HFFc6 (cell line): ENCODE measurements at places on chromosomes 13 and 19. TPM values are rescaled to one million over a fixed set of nuclear protein-coding genes. Genes with fewer than 3 reads are reported as not detected.

DNA sequence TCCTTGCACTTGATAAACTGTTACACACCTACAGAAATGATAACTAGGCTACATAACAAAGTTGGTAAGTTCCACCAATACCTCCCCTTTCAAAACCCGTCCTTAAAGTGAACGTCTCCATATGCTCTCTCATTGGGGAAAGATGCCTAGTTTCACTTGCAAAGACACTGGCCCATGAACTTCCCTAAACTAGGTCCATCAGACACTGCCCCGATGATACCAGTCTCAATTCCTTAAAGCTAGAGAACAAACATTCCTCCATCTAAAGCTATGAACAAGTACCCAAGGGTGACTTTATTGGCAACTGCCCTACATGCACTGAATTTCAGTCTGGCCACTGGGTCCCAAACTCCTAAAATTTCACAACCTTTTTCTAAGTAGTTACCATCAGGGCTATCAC, 39.9 kb downstream of the FOXO1 start:
- no peak for DNase-seq

DNA sequence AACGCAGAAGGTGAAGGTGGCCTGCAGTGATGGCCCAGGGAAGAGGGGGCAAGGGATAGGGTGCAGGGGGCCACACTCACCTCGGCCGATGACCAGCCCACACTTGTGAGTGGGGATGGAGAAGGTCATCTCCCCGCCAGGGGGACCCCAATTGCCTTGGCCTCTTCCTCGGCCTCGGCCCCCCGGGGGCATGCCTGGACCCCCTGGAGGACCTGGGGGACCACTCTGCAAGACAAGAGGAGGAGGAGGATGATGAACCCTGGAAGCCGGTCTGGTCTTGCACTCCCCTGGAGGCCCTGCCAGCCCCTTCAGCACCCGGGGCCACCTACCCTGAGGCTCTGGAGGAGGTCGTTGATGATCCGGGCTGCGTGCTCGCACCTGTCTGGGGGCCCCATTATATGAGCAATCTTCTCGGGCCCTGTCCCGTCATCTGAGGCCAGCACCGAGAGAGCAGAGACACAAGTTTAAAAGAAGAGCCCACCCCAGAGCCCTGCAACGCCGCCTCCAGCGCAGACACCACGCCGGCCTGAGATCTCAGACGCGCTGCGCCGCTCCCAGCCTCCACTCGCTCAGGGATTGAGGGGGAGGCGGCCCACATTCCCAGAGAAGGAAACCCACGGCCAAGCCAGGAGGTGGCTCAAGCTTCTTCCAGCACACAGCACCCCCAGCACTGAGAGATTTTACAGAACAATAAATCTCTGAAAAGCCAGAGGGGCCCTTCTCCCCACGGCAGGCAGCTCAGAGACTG, 7.8 kb downstream of the KHSRP start:
- no peak for DNase-seq

DNA sequence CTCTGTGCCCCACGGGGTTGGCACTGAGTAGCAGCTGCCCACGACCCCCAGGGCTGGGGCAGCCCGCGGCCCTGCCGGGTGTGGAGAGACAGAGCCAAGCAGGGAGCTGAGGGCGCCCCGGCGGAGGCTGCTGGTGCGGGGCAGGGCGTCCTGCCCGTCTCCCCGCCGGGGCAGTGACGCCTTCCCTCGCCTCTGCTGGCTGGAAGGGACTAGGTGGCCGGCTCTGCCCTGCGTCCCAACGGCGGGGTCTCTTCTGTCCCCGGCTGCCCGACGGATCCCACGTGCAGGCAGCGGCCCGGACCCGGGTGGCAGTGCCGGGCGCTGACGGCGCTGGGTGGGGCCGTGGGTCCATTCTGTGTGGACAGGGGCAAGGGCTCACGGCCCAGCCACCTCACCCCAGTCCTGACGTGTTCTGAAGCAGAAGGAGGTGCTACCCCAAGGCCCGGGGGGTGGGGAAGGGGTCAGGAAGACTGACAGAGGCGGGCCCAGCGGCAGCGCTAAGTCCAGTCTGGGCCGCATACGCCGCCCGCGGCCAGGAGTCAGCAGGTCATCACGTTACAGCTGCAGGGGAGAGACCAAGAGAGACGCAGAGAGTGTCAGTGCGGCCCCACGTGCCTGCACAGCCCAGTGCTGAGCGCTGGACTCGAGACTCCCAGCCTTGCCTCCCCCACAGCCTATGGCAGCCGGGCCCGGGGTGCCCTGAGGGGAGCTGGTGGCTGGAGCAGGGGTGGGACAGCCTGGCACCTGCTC, 15.1 kb upstream of the PLPP2 start:
- no peak for DNase-seq

- no peak for DNase-seq
Measured at GRCh38 chr13:71643448-71643860, 223.6 kb downstream of the DACH1 start.

- DNase-seq: no peak
Measured at GRCh38 chr13:110557610-110558305, 3.8 kb downstream of the RAB20 start.

- DNase-seq: no peak
Measured at GRCh38 chr13:22187329-22187728, 516.5 kb downstream of the FGF9 start.

- no peak for DNase-seq
Measured at GRCh38 chr13:95547531-95548167, 4.9 kb upstream of the CLDN10 start.

GRCh38 chr19:7799640-7800355, 30.2 kb upstream of the EVI5L start:
- DNase-seq: peak; percentile 78

DNA sequence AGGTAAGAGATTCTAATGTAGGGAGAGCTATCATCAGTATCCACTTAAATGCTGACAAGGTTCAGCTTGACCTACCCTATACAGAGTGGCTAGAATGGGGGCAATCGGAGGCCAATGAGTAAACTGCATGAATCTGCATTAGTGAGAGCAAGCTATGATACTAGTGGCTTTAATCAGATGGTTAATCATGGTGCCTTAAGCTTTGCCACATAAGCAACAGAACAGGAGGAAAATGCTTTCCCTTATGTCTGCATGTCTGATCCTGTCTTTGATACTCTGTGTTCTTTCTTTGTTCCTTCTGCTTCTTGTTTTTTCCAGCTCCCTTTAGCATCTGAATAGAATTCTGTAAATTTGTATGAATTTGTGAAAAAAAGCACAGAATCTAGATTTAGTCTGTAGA, 91.1 kb downstream of the WDFY2 start:
- no peak for DNase-seq

DNA sequence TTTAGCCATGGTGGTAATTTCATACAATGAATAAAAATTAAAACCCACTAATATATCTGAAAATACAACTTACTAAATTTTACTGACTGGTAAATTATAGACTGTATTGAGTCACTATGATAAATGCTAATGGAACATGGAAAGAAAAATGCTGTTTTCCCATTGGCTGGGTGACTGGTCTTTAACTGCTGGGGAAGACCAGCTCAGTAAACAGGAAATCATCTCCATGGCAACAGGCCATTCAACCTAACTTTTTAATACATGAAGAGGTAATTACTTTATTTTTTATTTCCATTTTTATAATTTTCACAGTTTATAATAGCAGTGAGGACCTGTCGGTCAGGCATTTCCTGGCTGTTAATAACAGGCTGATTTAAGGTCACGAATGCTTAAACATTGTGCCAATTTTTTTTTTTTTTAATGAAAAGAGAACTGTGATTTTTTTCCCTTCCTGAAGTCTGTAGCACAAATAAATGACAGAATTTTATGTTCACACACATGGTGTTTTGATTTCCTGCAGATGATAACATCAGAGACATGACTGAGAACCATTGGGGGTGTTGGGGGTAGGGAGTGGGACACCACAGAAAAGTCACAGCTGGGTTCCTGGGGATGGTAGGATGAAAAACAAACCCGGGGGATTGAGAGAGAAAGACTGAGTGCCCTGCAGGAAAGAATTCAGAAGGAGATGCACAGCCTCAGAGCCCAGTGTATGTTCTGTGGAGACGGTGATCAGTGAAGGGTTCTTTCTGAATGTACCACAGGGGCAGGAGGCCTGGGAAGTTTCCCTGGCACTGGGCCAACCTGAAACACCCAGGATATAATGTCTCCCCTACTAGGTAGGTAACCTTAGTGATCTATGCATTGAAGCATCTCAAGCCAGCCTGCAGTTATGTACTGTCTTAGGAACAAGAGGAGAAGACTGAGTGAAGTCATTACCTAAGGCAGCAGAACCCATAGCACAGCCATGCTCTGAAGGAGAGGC, 297.1 kb downstream of the COG6 start:
- DNase-seq: peak; percentile 20

DNA sequence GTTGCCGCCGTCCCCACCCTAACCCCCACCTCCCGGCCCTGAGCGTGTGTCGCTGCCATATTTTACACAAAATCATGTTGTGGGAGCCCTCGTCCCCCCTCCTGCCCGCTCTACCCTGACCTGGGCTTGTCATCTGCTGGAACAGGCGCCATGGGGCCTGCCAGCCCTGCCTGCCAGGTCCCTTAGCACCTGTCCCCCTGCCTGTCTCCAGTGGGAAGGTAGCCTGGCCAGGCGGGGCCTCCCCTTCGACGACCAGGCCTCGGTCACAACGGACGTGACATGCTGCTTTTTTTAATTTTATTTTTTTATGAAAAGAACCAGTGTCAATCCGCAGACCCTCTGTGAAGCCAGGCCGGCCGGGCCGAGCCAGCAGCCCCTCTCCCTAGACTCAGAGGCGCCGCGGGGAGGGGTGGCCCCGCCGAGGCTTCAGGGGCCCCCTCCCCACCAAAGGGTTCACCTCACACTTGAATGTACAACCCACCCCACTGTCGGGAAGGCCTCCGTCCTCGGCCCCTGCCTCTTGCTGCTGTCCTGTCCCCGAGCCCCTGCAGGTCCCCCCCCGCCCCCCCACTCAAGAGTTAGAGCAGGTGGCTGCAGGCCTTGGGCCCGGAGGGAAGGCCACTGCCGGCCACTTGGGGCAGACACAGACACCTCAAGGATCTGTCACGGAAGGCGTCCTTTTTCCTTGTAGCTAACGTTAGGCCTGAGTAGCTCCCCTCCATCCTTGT, 6.4 kb downstream of the YIPF2 start:
- no peak for DNase-seq

DNA sequence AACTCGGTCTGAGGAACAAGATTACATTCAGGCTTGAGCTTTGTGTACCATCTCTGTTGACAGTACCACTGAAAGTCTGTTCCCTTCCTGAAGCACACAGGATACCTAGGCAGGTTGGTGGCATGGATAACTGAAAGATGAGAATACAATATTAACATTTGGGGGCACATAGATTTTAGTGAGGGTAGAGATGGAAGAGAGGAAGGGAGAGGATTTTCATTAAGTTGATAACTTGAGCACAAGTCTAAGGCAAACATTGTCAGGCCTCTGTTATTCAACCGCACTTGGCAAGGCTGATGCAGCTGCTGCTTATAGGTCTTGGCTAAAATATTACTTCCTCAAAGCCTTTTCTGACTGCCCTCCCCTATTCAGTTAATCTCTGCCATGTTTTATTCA, 10.9 kb downstream of the MIR17HG start:
- no peak for DNase-seq

DNA sequence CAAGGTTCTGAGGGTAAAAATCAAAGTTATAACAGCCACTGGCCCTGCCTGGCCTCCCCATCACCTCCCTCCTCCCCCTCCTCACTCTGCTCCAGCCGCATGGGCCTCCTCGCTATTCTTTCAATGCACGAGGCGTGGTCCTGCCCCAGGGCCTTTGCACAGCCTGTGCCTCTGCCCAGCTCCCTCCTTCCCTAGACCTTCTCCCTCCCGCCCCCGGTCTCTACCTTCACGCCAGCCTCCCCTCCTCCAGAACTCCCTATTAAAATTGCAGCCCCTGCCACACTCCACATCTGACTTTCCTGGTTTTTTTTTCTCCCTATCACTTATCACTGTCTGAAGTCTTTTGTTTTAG, 3.3 kb downstream of the RAX2 start:
- DNase-seq: no peak

GRCh38 chr19:17950310-17951156, 16.4 kb upstream of the KCNN1 start:
- DNase-seq: no peak

DNA sequence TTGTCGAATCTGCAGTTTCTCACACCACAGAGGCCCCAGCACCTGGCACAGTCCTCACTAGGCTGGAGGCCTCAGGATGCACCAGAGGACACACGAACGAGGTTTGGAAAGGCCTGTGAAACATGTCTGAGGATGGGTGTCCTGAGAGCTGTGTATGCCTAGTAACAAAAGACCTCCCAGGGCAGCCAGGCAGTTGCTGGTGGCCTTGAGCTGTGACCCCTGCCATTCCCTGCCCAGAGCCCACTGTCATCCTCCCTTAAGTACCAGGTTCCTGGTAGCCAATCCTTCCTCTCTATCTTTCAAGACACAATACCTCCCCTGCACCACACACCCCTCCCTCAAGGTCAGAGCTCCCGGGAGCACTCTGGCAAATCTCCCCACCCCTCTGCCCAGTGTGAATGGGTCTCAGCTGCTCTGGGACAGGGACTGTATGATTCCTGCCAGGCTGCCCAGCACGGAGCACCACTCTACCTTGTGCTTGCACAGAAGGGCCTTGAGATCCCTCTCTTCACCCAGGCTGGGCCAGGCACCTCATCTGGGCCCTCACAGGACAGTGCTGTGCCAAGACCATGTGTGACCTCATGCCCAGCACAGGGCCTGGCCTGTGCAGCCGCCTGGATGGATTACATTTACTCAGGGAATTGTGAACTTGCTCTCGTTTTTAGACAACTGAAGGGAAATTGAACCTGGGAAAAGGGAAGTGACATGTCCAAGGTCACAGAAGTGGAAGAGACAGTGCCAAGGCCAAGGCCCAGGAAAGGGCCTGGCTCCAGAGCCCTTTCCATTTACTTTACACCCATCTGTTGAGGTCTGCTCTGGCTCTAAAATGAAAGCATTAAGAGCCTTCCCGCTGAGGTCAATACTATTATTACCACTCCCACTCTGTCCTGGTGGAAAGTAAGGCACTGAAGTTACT, 2.2 kb downstream of the ZNF787 start:
- DNase-seq: no peak

- no peak for DNase-seq
Measured at GRCh38 chr19:50972795-50973376, 3.5 kb upstream of the KLK6 start.

DPF1 gene
- 3.4 and 6.6 TPM in 2 replicates for total RNA-seq

CGB2 gene
- total RNA-seq: not detected in 2 replicates

CYP2A7 gene
- not detected in 3 replicates for total RNA-seq

SULT2B1 gene
- total RNA-seq: 0.33 TPM in 1 of 3 replicates, not detected in the others

ATP8B3 gene
- 4.5 and 7.9 TPM in 2 replicates for total RNA-seq
